SK-N-DZ (cell line): ENCODE measurements at places on chromosomes 6 and 20.

- DNase-seq: no peak
Measured at GRCh38 chr6:166486536-166486880, 100.0 kb downstream of the RAMACL start.

DNA sequence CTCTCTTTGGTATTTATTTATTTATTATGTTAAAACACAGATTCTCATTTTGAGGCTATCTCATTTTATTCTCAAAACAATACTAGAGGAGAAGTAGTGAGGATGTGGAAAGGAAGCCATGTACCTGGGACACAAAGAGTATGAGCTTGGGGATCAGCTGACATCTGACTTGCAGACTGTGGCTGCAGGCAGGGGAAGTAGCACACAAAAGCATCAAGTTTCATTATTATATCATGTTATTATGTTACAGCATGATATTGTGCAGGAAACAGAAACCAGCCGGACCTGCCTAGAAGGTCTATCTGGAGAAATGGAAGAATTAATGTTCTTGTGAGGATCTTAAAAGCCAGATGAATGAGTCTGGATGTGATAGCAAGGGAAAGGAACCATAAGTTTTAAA, 248.2 kb downstream of the KHDC1L start:
- peak; percentile 58 for DNase-seq

GRCh38 chr6:128605961-128606360, 85.6 kb upstream of the PTPRK start:
- DNase-seq: no peak

DNA sequence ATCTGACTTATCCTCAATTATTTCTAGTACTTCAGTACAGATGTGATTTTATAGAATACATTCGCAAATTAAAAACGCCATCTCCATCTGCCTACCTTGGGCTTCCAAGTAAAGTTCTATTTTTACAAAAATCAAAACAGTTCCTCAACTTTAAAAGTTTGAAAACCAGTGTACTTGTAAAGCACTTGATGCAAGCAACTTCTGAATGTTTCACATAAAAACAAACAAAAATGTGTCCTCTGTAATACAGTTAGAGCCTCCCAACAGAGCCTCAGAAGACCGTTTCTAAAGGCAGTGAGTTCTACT, 384 bp upstream of the MANEA start:
- no peak for DNase-seq

GRCh38 chr6:53239526-53239925, 90.9 kb upstream of the GCM1 start:
- DNase-seq: no peak

GRCh38 chr6:3900744-3901336, 51.7 kb downstream of the FAM50B start:
- DNase-seq: no peak

- no peak for DNase-seq
Measured at GRCh38 chr20:15889061-15889460, 684.2 kb downstream of the KIF16B start.

DNA sequence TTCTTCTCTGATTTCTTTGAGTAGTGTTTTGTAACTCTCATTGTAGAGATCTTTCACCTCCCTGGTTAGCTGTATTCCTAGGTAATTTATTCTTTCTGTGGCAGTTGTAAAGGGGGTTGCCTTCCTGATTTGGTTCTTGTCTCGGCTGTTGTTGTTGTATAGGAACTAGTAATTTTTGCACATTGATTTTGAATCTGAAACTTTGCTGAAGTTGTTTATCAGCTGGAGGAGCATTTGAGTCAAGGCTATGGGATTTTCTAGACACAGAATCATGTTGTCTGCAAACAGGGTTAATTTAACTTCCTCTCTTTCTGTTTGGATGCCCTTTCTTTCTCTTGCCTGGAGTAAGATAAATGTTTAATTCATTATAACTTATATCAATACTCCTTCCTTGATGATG, 86.4 kb downstream of the OLIG3 start:
- no peak for DNase-seq

DNA sequence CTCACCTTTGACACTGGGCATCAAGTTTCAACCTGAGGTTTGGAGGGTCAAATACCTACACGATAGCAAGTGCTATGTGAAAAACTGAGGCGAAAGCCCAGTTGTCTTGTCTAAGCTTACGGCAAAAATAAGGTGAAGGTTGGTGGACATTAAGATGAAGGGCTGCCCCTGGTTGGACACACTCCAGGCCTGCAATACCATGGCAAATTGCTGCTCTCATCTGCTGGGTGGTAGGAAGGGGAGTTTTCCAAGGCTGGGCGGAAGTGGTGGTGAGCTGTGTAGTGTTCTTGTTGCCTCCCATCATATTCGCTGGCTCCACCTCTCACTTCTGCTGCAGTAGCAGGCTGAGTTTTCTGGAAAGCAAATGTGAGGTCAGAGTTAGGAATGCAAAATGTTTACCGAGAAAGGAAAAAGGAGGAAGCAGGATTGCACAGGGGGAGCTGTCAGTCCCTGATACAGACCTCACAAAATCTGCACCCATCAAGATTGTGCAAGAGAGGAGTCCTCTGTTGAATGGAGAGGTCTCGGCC, 33.7 kb downstream of the SCP2D1 start:
- DNase-seq: no peak

- DNase-seq: no peak
Measured at GRCh38 chr6:163336961-163337360, 77.6 kb upstream of the QKI start.

DNA sequence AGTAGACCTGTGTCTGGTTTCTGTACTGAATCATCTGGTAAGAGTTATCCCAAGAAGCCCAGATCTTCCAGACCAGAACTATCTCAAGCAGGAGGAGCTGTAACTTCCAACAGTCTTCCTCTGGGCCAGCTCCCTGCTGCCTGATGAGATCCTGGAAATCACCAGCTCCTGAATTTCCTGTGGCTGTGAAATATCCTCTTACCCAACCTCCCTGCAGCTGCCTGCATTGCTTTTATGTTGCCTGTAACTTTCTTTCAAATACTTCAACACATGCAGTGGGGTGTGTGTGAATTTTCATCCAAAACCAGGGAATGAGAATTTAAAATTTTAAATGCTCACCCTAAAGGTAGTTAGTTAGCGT, 160.5 kb upstream of the LAMP5 start:
- DNase-seq: no peak

GRCh38 chr6:102458990-102459389, 1065.5 kb downstream of the GRIK2 start:
- DNase-seq: no peak

- DNase-seq: no peak
Measured at GRCh38 chr6:125054331-125054730, 92.1 kb downstream of the RNF217 start.

- no peak for DNase-seq
Measured at GRCh38 chr6:168179133-168179532, 100.1 kb upstream of the FRMD1 start.

DNA sequence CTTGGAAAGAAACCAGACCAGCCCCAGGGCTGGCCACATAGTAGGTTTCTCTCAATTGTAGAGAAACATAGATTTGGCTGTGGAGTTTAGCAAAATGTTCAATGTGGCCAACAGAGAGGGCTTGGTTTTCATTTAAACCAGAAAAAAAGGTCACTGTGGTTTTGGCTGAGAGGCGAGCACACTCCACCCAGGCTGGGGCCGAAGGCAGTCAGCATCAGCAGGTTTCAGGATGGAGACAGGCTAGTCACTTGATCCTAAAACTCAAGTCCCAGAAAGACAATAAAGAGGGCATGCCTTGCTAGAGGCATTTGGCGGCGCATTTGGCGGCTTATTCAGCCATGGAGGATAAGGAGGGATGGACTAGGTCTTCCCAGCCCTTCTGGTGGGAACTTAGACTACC, 73.1 kb downstream of the PRND start:
- no peak for DNase-seq

DNA sequence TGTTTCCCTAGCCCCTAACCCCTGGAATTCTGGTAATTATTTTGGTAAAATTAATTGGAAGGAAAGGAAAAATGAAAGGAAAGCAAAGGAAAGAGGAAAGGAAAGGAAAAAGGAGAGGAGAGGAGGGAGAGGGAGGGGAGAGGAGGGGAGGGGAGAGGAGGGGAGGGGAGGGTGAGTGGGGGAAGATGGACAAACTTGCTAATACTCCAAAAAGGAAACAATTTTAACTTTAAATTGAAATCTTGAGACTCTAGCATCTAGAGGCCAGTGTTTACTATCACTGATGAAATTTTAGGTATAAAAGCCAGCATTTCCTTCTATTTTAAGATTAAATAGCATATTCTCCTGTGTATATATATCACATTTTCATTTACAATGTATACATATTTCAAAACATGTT, 156.5 kb downstream of the COL12A1 start:
- DNase-seq: no peak

DNA sequence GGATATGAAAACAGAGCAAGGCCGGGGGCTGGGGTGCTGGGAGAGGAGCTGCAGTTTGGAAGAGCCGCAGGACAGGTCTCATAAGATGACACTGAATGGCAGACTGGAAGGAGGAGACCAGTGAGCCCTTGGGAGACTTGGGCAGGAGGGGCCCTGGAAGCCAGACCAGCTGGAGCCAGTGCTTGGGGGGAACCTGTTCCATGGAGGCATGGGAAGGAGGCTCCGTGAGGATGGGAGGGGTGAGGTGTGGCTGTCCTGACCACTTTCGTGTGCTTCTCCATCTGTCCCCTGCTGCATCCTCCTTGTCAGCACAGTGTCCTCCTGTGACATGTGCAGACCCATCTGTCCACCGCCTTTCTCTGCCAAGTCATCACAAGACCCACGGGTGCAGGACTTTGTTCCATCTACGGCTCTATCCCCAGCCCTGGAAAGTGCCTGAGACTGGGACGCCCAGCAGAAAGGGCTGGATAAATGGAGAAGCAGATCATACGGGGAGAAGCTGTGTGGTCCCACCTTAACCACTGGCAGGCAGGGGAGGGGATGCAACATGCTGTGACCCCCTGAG, 84.8 kb upstream of the MPC1 start:
- no peak for DNase-seq

DNA sequence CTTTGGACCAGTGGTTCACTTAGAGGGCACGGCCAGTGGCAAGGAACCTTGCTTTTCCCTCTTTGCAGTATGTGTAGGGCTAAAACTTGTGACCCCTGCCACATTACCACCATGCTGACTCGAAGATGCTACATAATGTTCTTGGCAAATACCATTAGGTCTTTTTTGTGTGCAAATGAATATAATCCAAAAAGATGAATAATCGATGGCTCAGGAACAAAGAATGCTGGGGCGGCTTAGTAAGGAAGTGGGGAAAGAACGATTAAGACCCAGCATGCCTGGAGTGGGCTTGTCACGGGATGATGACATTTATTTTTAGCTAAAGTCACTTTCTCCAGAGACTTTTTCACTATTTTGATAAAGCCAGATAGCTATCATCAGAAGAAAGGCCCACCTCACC, 23.1 kb downstream of the CMTR1 start:
- DNase-seq: no peak

- no peak for DNase-seq
Measured at GRCh38 chr6:118134206-118134605, 227.1 kb downstream of the SLC35F1 start.

DNA sequence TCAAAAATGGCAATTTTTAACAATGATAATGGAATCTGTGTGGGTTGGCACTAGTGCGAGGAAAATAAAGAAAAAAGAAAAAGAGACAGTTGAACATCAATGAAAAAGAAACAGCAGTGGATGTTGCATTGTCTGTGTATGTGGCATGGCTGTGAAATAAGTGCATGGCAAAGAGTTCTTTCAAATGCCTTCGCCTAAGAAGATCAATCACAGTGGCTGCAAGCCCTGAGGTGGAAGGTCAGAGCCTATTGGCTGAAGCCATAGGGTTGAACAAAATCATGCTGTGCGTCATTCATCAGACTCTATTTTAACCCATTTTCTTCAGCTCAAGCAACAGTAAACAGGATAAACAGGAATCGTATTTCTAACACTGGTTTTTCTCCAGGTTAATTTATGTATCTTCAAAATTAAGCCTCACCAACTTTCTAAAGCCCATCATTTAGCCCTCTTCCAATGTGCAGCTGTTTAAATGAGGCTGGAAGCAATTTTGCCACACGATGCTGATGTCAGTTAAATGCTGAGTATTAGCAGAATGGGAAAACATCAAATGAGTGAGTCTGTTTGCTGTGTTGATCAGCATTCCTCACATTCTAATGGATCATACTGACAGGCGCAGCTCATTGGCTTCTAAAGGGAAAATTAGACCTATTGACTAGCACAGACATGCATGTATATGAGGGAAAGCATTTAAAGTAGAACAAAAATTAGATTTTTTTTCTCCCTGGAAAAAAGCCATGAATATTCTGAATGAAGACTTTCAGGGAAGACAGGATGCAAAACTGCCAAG, 955.9 kb upstream of the EYS start:
- DNase-seq: no peak

DNA sequence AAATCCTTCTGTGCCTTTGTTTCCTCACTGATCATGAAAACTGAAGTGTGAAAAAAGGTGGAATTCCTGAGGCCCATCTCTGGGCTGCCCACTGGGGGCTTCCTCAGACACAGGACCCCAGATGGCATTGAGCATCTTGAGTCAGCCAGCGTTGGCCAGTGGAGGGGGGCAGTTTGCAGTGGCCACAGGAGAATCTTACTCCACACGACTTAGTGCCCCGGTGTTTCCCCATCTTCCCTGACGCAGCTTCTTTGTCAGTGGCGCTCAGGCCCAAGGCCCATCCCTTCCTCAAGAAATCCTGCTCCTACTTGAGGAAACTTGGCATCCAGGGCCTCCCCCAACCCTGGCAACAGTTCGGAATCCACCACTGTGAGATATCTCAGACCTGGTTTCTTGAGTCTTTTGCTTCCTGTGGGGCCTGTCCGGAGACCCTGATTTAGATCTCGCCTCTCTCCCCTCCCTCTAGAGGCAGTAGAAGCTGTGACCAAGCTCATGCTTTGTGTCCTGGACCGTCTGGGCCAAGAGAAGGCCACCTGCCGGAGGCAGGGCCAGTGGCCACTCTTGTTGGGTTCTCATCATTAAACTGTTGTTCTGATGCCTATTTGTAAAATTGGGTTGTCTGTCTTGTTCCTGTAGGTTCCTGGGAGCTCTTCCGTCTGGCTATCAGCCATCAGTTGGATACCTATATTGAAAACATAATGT, 20.2 kb upstream of the DLGAP4 start:
- DNase-seq: no peak

DNA sequence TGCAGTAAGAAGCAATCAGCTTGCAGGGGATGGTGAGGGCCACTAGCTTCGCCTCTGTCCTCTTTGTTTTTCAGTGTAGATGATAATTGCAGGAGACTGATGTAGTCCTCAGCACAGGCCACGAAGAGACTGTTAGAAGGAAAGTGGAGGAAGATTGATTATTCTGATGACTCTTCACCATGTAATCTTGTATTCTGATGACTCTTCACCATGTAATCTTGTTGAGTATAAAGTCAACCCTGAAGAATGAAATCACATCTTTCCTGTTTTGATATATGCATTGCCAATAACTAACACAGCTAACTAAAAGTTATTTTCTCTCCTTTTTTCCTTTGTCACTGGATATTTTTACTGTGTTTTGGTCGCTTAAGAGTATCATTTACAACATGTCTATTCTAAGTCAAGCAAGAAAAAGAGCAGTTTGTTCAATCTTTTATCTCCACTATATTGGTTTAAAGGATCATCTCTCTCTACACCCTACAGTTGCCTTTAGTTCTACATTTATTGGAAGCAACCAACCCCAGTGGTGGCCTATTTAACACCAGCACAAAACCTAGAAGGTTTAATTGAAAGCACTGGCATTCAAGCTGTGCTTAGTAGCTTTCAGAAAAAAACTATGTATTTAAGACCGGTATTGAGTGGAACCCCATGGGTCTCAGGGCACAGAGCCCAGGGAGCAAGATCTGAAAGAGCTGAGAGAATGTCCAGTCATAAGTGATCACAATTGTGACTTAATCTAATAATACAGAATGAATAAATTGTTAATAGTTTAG, 107.2 kb upstream of the BTBD3 start:
- DNase-seq: no peak

- no peak for DNase-seq
Measured at GRCh38 chr6:85273870-85274269, 176.0 kb upstream of the NT5E start.
